ENCODE measurements at places on chromosomes 7 and 10. TPM values are rescaled to one million over a fixed set of nuclear protein-coding genes. Genes with fewer than 3 reads are reported as not detected.

DNA sequence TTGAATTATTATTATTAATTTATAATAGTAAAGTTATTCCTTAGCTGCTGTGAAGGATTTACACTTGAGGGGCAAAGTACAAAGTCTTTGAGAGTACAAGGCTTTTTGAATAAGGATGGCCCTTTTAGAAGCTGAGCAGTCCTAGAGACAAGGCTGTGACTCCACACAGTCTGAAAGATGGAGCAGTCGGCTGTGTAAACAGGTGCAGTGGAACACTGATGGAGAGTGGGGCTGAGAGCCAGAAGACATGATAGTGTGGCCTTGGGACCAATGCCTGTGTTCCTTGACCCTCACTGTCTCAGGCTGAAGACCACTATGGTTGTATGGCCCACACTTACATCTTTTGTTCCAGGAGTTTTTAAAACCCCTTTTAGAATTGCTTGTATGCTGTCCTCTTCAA lies 311.2 kb upstream of the PHF14 start:
- no peak for DNase-seq

DNA sequence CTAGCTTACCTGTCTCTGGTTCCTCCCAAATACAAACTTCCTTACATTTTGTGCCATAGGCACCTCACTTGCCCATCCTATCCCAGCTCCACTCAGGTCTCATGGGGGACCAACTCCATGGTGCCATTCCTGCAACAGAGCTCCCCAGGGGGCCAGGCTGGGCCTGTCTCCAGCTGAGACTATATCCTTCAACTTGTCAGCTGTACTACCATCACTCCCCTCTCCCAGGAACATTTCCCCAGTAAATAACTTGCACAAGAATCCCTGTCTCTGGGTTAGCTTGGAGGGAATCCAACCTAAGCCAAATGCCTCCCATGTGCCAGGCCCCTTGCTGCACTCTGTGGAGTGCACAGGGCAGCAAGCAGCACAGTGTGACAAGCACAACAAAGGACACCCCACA lies 33.2 kb downstream of the FRMPD2 start:
- DNase-seq, result no peak

DNA sequence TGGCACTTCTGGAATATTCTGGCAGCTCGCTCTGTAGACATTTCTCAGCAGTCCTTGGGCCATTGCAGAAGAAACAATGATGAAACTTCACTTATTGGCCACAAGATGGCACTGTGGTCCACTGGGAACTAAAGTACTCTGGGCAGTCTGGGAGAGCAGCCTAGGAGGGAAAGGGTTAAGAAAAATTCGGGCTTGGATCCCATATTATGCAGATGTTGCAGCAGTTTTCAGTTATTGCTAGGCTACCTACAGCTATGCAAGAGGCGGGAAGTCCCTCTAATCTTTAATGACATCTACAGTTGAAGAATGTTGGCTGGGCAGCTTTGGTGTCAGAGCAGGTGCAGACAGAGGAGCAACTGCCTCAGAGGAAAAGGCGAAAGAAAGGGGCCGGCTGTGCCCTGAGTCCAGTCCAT lies 201.7 kb upstream of the PRSS58 start:
- peak; percentile 52 for DNase-seq

DNA sequence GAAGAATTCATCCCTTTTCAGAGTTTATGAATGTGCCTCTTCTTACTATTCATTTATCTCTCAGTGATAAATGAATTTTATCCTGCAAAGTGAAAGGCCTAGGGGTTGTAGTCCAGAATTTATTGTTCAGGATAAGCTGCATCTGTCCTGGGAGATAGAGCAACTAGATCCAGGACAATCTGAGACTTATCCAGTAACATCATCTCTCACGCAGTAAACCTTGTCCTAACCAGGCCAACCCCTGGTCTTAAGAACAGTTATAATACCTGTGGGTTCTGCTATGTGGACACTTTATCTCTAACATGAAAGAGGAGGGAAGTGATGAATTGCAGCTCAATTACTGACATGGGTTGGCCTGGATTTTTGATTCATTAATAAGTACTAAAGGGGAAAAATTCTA lies 287.6 kb downstream of the BMPER start:
- DNase-seq, result no peak

- DNase-seq, result no peak
Observed at GRCh38 chr10:67527351-67527750, 168.6 kb downstream of the CTNNA3 start.

DNA sequence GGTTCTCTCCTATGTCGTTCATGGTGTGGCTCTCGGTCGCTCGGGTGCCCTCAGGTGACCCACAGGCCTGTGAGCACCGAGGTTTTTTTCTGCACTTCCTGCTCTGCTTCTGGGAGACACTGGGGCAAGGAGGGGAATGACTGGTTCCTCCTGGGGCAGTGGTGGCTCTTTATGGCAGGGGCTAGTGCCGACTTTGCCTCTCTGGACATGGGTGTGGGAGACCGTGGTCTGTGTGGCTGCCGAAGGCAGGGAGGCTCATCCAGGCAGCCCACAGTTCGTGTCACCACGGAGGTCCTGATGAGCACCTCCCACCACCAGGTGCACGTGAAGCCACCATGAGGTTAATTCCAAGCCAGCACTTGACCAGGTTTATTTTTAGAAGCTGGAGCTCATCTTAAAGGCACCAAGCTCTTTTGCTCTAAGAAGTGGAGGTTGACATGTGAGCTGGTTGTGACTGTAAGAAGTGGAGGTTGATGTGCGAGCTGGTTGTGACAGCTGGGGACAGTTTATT lies 24.7 kb upstream of the DPYSL4 start:
- DNase-seq, result no peak

- DNase-seq, result no peak
Observed at GRCh38 chr10:76618171-76618570, 1019.4 kb downstream of the KCNMA1 start.

GRCh38 chr7:70647801-70648498 lies 484.0 kb upstream of the GALNT17 start:
- no peak for DNase-seq

Gene ELOVL3
- 33.1 TPM for total RNA-seq

Gene C10orf67
- total RNA-seq, result 0.30 TPM

Gene NPFFR1
- total RNA-seq, result 0.59 TPM

DNA sequence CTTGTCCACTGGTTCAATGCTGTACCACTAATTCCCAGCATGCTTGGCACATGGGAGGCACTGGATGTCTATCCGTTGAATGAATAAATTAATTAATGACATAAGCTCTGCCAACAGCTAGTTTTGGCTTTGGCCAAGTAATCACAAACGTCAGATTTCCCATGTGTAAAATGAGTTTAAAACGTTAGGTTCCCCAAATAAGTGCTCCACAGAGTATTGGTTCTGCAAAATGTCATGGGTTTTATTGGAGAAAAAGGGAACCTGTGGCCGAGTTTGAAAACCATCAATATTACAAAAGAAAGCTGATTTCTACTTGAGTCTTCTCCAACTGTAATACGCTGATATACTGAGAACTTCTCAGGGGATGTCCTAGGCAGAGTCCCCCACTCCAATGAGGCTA lies 23.2 kb downstream of the ELMO1 start:
- DNase-seq, result no peak

DNA sequence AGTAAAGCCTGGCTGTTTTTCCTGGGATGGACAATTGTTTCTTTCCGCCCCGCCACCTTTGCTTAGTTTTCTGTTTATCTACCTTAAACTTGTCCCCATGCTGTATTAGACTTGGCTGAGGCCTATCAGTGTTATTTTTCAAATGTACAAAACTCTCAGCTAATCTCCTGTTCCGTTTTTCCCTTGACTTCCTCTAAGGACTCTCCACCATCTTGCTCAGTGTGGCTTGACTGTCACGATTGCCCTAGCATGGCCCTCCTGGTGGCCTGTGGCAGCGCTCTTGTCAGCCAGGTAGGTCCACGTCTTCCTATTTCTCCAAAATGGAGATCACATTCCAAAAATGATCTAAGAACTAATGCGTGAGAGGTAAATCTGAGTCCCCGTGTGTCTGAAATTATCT lies 36.7 kb downstream of the BAIAP2L1 start:
- DNase-seq, result no peak

DNA sequence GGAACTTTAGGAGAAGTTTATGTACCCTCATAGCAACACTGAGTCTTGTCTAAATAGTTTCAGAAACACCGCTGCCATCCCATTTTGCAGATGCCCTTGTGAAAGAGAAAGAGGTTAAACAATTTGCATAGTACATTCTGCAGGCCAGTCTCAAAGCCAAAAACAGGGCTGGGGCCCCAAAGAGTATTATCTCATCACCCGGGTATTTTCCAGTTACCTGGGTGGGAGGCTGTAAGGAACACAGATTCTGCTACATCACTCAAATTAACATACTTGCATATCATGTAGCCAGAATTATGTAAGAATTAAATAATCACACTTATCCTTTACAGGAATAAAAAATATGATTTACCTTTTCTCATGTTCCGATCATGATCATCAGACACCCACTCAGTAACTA lies 3.1 kb upstream of the FAM171A1 start:
- DNase-seq, result no peak

Gene RAB19
- 0.49 TPM for total RNA-seq

GRCh38 chr10:125739994-125740679 lies 20.6 kb downstream of the EDRF1 start:
- DNase-seq, result no peak

DNA sequence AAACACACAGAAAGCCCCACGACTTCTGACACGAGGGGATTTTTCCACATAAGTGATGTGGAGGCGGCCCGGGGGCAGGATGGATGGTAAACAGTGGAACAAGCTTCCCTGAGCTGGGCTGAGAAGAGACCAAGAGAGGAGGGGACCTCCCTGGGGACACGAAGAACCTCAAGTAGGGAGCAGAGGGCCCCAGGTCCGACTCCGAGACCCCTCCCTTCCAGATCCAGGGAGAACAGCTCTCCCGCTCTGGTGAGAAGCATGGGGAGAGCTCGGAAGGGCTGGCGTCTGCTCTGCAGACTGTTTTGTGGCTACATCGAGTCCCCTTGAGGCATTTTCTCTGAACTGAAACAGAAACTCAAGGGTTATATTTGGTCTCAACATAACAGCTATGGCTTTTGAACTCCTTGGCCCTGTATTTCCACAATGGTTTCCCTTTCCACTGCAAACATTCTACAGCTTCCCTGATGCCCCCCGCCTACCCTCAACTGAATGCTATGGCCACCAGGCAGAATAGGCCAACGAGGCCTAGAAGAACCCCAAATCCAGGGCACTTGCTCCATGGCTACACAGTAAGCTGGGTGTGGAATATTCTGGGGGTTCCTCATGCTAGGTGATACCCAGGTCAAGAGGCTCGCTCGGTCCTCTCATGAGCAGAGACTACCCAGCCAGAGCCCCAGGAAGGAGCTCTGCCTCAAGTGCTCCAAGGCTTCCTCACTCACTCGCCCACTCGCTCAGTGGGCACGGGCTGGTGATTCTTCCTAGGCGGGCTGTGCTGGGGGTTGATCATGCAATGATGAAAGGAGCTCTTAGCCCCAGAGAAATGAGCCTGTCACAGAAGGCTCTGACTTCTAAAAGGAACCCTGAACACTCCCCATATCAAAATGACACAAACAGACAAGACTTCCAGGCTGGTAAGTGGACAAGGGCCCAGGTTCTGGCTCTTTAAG lies 47.5 kb downstream of the FAM53B start:
- no peak for DNase-seq

DNA sequence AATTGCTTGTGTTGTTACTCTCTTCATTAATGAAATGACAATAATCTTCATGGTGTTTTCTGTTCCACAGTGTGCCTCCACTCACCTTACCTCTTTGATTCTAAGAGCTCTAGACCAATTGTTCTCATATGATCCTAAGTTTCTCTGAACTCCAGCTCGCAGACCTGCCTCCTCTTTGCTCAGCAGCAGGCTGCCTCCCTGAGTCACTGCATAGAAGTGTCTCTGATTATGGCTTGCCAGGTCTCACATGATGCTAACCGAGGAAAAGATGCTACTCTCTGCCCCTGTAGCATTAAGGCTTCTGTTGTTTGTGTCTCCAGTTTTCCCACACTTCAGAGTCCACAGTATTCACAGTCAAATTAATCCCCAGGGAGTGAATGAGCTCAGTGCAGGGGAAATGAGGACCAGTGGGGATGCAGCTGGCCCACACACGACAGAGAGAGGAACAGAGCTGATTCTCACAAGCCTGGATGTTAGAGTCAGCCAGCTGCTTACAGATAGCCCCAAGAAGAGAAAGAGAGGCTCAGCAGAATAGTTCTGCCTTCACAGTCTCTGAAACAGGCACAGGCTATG lies 145.9 kb upstream of the EGR2 start:
- DNase-seq, result peak; percentile 10

Gene MYOZ1
- total RNA-seq, result 122 TPM

Gene OR2A1
- total RNA-seq, result 0.20 TPM

Measured in skin of body (tissue), 3 donors.